Stimulated activated memory B cell treated with anti-CD40 and anti-IgM and Interleukin-4, amounts not matched to agents 10 μg/mL and 1 μg/mL and 100 μg/mL, for 72 hours (primary cell): ENCODE measurements at places on chromosomes 12 and 14.

- ATAC-seq, result no peak
Observed at GRCh38 chr14:51240804-51241380, 845 bp downstream of the TMX1 start.

DNA sequence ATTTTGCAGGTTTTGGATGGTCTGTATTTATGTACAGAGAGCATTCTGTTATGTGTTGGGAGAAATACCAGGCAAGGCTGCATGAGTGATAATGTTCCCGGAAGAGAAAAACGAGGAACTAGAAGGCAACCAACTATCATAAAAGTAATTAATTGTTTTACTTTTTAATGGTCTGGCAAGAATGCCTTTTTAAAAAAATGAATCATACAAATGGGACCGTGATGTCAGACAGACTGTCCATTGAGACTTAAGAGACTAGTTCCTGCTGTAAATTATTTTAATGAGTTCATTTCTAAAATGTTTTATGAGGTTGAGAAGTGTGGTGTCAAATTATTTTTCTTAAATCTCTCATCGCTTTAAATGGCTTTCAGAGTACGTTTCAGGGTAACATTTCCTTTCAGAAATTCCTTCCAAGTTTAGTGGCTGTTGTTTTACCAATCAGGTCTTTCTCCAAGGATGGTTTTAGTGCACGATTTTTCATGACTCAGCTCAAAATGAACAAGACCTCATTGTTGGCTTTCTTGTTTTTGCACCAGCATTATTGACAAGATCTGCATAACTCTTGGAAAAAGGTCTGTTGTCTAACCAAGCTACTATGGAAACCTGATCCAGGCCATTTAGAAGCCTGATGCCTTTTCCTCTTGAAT, 86.1 kb upstream of the ARHGAP5 start:
- no peak for ATAC-seq

GRCh38 chr12:22635812-22636211, 10.8 kb downstream of the ETNK1 start:
- ATAC-seq, result no peak

DNA sequence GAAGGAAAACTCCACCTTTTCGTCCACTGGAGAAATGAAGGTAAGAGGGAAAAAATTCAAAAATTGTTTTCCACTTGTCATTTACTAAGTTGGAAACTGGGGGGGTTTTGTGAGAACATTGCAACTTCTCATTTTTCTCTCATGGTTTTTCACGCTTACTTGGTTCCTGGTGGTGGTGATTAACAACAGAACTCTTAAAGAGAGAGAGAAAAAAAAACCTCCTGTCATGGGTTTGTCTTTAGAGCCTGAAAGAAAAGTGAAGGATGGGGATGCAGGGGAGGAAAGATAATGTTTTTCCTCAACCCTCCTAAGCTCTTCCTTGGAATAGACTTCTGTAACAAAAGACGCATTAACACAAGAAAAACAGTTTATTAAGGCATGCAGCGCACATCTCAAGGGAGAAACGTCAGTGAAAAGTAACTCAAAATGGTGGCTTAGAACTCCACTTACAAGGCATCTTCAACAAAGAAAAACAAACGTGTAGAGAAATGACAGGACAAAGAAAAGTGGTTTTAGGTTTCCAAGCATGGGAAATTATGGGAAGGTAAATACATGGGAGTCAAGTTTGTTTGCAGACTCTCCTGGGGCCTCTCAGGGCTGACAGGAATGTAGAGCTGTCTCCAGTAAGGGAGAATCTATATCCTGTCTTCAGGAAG, 81.9 kb upstream of the ATF7IP start:
- ATAC-seq, result peak; percentile 86

GRCh38 chr12:131056626-131057025, 102.9 kb downstream of the ADGRD1 start:
- no peak for ATAC-seq

- no peak for ATAC-seq
Observed at GRCh38 chr12:774051-774614, 21.8 kb downstream of the WNK1 start.

- no peak for ATAC-seq
Observed at GRCh38 chr12:90061809-90062208, 353.2 kb upstream of the ATP2B1 start.

GRCh38 chr14:61419201-61419600, 97.8 kb downstream of the PRKCH start:
- ATAC-seq, result no peak

- no peak for ATAC-seq
Observed at GRCh38 chr12:65885312-65885711, 61.0 kb downstream of the HMGA2 start.

- no peak for ATAC-seq
Observed at GRCh38 chr12:1666685-1667162, 24.1 kb upstream of the ADIPOR2 start.

DNA sequence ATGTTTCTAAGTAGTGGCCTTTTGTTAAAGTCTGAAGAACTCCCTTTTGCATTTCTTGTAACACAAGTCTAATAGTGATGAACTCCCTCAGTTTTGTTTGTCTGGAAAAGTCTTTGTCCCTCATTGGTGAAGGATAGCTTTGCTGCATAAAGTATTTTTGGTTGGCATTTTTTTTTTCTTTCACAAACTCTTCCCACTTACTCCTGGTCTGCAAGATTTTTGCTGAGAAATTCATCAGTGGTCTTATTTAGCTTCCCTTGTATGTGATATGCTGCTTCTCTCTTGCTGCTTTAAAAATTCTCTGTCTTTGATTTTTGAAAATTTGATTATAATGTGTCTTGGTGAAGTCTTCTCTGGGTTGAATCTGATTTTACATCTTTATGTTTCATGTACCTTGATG, 22.7 kb downstream of the TRMT5 start:
- ATAC-seq, result no peak

DNA sequence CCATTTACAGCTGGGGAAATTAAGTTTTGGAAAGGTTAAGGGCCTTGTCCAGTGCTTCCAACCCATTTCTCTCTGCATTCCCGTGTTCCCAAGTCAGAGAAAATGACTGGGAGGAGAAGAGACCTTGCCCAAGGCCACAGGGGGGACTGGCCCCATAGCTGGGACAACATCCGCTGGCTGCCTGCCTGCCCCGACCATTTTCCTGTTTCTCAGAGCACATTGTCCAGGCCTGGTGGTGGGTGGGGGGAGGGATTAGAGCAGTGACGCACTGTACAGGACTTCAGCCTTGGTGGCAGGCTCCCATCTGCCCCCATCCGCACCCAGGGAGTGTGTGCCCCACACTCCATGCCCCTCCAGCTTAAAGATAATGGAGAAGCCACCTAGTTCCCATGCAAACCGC, 27.7 kb downstream of the DIO3 start:
- ATAC-seq, result no peak

DNA sequence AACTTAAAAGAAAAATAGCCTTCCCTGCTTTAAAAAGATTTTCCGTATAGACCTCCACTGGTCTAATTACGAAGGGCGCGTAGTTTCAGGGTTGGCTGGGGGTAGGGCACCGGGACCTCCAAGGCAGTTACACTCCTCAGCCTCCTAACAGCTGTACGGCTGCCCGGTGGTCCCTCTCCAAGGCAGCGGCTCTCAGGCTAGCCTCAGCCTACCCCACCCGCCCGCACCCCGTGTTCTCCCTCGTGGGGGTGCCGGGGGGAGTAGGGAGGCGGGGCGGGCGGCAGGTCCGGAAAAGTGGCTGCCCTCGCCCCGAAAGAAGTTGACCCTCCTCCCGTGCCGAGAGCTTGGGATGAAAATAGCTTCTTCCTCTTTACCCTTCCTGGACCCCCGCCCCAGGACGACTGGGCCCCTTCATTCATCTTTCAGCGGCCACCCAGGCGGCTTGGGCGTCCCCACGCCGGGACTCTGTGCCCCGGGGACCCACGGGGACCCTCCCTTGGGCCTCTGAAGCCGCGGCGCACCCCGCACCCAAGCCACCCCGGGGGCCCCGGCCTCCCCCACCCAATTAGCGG, 991 bp upstream of the RCOR1 start:
- ATAC-seq, result peak; percentile 18

DNA sequence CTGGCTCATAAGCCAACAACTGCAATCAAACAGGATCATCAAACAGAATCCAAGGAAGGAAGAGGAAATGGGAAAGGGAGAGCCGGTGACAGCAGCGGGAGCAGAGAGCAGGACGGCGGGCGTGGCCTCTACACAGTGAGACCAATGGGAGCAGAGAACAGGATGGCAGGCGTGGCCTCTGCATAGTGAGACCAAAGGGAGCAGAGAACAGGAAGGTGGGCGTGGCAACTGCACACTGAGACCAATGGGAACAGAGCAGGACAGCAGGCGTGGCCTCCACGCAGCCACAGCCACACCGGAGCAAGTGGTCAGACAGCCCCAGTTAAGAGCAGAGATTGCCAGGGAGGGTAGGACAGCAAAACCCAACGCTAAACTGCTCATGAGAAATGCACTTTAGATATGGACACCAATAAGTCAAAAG, 16.4 kb downstream of the LRCOL1 start:
- ATAC-seq, result no peak

- ATAC-seq, result no peak
Observed at GRCh38 chr14:68364792-68365192, 428.1 kb downstream of the ZFP36L1 start.

DNA sequence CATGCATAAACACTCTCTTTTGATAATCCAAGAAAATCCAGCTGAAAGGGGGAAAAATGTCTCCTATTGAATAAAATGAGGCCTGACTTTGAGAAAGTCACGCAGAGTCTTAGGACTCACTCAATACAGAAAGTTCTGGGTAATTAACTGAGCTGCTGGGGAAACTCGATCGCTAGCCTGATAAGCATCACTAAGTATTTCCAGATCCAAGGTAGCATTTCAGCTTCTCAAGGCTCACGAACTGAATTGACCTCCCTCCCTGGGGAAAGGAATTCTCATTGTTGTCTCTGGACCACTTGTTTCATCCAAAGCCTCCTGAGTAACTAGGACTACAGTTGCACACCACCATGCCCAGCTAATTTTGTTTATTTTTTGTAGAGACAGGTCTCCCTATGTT, 13.8 kb upstream of the ANAPC5 start:
- ATAC-seq, result no peak

GRCh38 chr14:103393676-103394626, 8.7 kb downstream of the MARK3 start:
- no peak for ATAC-seq

GRCh38 chr12:66726556-66726955, 47.7 kb upstream of the GRIP1 start:
- no peak for ATAC-seq

- no peak for ATAC-seq
Observed at GRCh38 chr14:76995279-76996035, 33.1 kb downstream of the IRF2BPL start.

GRCh38 chr14:33039311-33039710, 100.6 kb downstream of the NPAS3 start:
- no peak for ATAC-seq

GRCh38 chr14:93171376-93171775, 13.3 kb downstream of the MOAP1 start:
- ATAC-seq, result no peak

DNA sequence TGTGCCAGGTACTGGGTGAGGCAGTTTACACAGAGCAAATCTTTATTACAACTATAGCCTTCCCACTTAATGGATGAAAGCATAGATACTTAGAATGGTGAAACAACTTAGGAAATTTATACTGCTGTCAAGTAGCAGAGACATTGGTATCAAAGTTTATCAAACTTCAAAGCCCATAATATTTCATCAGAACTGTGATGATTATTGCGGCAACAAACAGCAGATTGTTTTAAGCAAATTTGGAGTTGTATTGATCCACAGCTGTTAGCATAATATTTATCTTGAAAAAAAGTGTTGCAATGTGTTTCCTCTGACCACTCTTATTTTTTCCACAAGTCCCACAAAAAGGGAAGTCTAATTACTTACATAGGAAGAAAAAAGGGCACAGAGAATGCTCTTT, 2.0 kb upstream of the SLCO1B3 start:
- no peak for ATAC-seq

- no peak for ATAC-seq
Observed at GRCh38 chr14:66857867-66858266, 331.4 kb upstream of the GARIN2 start.

DNA sequence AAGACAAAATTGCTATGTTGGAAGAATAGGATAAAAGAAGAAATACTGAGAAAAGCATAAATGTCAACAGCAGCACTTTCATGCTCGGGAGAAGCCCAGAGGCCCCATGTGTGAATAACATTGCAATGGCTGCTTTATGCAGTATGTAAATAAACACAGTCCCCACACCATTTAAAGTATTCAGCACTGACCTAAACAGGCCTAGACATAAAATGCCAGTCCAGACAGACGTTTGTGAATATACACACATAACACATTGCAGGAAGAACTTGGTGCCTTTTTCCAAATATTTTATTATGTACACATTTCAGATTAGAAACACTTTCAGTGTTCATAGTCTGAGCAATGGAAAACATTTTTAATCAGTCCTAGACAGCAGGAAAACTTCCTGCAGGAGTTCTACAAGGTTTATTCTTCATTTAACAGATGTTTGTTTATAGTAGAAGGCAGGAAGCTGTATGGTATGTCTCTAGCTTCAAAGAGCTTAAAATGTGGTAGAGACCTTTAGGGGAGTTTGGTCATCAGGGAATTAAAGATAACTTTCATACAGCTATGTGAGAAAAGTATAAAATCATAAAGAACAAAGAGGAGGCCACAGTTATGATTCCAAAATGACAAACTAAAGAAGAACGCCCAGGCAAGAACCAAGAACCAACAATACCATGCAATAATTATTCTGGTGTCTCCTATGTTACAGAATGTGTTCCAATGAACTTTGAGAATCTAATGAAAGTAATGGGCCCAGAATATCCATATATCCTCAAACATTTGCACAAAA, 30.6 kb upstream of the SLC38A2 start:
- ATAC-seq, result no peak

DNA sequence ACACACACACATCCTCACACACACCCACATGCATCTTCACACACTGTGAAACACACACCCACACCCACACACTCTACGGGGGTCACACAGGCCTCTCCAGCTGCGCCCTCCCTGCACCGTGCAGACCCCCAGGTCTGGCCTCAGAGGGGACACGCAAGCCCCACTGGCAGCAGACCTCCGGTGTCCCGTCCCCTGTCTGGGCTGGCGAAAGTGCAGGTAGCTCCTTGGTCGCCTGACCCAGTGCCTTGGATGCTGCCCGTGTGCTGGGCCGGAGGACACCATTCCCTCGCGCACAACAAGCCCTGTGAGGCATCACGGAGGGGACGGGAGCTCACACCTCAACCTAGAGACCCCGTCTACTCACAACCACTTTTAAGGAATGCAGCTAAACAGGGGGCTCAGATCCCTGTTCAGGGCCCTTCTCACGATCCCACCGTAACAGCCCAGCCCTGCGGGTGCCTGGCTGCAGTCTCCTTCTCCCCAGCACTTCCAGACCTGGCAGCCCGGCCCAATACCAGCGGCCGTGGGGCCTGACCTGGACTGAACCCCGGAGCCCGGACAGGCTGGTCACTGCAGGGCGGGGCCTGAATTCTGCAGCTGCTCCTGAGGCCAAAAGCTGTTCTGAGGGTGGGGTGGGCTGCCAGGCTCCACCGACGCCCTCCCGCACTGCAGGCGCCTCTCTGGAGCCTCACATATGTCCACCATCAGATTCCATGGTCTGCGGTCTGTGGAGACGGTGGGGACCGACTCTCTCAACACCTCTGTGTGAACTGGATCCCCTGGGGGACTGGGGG, 42.1 kb upstream of the FZD10 start:
- no peak for ATAC-seq
